ENCODE measurements at places on chromosomes 6 and 20.

DNA sequence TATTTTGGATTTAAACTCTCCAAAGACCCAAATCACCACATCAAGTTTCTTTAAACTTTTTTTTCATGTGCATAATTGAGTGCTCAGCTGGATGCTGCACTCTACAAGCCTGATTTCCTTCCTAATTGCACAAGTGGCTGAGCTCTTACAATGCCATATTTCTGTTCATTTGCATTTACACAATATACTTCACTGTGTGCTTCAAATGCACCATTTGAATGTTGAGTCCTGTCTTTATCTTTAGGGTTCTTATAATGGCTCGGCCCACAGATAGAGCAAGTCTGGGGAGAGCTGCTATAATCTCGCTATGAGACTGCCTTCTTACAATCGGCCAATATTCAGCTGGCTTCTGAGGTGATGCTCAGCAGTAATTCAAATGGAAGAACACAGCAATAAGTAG is 200.6 kb upstream of the MAP3K7 start:
- no peak for DNase-seq

GRCh38 chr6:164982389-164982788 is 327.0 kb downstream of the C6orf118 start:
- DNase-seq = no peak

- no peak for DNase-seq
Observed at GRCh38 chr6:123503619-123504018, 133.1 kb downstream of the TRDN start.

DNA sequence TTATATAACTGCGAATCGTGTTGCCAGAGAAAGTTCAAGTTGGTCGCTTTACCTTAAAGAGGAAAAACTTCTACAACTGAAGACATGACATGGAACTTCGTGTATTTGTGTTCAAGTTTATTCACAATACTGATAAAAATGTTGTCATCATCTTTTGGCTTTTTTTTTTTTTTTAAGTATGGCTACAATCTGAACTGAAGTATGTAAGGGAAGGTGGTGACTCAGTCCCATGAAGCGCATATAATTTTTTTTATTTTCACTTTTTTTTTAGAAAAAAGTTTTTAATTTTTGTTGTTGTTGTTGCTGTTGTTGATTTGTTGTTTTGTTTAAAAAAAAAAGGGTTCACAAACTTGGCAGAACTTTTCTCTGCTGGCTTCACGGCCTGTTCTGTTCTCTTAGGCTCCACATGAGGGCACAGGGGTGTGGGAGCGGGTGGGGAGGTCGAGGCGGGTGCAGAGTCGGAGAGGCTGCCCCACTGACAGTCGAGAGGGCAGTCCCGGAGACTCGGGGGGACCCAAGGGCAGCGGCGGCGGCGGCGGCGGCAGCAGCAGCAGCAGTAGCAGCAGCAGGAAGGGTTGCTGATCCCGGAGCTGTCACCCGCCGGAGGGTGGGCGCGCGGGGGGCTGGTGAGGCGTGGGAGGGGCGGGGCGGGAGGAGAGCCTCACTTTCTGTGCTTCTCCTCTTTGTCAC is 17.0 kb downstream of the TFAP2A start:
- no peak for DNase-seq

DNA sequence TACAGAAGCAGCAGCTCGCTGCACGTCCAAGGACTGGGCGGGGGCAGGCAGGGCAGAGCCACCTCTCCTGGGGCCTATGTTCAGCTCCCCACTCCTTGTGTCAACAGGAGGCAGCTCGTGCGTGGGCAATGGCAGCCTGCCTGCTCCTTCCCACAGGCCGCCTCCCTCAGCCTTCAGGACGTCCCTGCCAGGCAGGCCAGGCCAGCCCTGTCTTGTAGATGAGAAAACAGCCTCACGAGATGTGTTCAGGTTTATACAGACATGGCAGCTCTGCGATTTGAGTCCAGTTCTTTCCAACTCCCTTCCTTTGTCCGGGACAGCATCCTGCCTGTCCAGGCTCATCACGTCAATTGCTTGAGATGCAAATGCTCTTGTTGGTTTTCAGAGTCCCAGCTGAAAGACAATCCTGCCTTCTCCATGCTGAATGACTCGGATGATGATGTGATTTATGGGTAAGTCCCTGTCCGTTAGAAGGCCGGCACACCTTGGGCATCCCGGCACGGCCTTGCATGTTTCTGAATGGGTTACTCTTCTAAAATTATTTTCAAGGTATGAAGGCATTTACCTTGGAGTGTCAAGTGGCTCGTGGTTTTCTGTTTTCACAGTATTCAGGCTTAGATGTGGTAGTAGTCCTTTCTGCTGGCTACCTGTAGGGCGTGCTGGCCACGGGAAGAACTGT is 13.5 kb downstream of the DYNLT1 start:
- DNase-seq = no peak

DNA sequence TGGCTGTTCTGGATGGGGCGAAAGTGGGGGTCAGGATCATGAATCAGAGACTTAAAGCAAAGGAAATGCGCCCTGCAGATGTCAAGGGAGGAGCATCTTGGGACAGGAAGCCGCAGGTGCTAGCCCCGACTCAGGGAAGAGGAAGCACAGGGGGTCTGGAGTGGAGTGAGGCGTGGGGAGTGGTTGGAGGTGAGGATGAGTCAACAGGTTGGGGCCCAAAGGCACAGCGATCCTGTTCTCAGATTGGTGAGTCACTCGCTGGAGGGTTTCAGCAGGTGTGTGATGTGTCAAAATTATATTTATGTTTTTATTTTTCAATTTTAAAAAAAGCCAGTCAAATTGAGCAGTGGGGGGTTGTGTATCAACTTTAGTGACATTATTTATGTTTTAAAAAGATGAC is 19.0 kb downstream of the PACSIN1 start:
- DNase-seq = no peak

GRCh38 chr20:38253571-38253970 is 7.0 kb downstream of the KIAA1755 start:
- DNase-seq = no peak

- DNase-seq = peak; percentile 75
Observed at GRCh38 chr6:136226027-136226673, 24.0 kb downstream of the MTFR2 start.

DNA sequence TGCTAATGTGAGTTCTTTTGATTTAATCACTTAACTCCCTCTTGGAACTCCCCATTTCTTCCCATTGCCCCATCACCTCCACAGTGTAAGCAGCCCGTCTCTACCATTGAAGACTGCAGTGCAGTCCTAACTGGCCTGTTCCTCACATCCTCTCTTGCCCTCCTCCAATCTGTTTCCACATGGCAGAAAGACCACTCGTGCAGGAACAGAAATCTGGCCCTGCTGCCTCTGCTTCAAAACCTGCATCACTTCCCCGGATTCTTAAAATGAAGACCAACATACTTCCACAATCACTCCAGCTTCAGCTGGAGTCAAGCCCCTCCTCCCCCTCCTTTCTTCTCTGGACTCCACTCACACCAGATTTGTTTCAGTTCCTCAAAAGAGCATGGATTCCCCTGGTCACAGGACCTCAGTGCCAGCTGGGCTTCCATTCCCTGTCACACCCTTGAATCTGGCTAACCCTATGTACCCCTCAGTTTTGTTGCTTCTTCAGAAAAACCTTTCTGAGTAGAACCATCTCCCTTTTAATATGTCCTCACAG is 802.3 kb downstream of the MAFB start:
- DNase-seq = no peak

DNA sequence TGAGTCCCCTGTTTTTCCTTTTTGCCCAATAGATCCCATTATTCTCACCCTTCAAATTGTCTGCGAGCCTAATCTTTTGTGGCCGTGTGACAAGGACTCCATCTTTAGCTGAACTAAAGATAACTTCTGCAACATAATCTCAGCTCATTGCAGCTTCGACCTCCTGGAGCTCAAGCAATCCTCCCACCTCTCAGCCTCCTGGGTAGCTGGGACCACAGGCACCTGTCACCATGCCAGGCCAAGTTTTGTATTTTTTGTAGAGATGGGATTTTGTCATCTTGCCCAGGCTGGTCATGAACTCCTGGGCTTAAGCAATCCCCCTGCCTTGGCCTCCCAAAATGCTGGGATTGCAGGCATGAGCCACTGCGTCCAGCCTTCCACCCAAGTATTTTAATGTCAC is 161.0 kb downstream of the GJA1 start:
- DNase-seq = no peak

GRCh38 chr6:162056745-162057144 is 670.8 kb downstream of the PRKN start:
- DNase-seq = no peak

GRCh38 chr20:62367633-62368391 is 700 bp upstream of the LAMA5 start:
- no peak for DNase-seq

DNA sequence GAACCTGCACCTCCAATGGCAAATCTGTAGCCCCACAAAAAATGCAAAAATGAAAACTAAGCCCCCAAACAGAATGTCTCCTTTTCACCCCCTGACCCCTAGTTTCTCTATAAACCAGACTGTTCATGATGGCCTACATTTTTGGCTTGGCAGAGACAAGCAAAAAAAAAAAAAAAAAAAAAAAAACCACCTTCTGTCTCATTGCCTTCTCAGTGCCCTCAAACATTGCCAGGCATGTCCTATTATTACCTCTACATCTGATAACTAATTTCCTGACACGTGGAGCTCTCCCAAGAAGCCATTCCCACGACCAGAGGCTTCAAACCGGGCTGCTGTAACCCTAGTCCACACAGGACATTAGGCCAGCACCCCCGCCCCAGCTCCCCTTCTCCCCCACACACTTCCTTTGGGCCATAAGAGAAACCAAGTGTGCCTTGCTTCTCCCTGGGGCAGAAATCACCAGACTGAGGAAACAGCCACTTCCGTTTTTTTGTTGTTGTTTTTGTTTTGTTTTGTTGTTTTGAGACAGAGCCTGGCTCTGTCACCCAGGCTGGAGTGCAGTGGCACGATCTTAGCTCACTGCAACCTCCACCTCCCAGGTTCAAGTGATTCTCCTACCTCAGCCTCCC is 65.4 kb downstream of the GPR6 start:
- no peak for DNase-seq

- no peak for DNase-seq
Observed at GRCh38 chr6:134379076-134379475, 61.2 kb upstream of the SGK1 start.

GRCh38 chr20:37408302-37409193 is 62.6 kb downstream of the SRC start:
- no peak for DNase-seq

- no peak for DNase-seq
Observed at GRCh38 chr20:40010483-40010882, 678.6 kb downstream of the MAFB start.

DNA sequence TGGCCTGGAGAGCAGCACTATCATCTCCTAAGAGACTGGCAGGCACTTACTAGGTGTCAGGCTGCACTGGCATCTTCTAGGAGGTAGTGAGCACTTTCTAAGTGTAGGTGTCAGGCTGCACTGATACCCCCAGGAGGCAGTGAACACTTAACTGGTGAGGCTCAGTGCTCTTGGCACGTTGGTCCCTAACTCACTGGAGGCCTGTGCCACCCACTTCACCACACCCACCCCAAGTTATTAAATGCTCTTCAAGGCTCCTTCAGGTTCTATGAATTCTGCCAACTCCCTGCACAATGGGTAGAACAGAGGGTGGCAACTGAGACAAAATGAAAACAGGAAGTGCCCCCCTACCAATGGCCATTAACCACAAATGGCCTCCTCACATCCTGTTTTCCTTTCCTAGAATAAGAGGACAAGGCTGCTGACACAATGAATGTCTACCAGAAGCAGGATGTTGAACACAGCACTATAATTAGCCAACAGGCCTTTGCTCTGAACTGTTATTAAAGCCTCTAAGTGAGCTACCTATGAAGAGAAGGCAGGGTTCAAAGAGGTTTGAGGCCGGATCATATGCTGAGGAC is 29.4 kb downstream of the NCOA5 start:
- DNase-seq = no peak

DNA sequence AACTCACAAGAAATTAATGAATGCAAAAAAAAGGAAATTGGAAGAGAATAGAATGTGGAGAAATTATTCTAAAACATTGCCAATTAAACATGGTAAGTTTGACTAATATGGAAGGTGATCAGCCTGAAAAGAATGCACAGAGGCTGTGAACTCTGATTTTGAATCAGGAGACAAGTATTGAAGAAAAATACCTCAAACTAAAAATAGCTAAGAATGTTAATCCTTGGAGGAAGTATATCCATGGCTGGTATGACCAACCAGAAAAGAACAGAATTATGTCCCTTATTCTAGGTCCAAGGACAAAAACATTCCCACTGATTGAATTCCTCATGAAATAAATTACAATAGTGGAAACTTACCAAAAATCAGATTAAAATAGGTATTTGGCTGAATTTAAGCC is 7.3 kb upstream of the RIMS1 start:
- no peak for DNase-seq

DNA sequence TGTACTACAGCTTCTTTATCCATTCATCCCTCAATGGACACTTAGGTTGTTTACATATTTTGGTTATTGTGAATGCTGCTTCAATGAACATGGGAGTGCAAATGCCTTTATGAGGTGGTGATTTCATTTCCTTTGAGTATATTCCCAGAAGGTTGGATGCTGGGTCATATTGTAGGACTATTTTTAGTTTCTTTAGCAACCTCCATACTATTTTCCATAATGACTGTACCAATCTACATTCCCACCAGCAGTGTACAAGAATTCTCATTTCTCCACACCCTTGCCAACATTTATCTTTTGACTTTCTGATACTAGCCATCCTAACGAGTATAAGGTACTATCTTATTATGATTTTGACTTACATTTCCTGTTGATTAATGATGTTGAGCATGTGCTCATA is 269.0 kb downstream of the C6orf118 start:
- no peak for DNase-seq

- DNase-seq = no peak
Observed at GRCh38 chr6:64145658-64146057, 510.1 kb downstream of the PHF3 start.

DNA sequence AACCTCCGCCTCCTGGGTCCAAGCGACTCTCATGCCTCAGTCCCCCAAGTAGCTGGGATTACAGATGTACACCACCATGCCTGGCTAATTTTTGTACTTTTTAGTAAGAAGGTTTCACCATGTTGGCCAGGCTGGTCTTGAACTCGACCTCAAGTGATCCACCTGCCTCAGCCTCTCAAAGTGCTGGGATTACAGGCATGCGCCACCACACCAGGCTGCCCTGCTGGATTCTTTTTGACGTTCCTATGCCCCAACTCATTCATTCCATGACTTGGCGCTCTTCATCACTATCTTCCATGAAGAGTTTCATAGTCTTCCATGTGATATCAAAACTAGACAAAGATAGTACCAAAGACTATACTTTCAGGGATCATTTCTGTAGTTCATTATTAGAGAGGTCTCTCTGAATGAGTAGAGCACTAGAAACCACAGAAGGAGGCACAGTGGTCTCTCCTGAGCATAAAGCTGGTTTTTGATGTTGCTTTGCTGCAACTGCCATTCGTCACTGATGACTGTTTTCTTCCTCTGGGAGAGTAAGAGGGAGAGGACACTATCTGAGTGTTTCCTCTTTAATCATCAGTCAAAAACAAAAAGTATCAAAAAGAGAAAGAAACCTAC is 23.5 kb downstream of the DNAAF9 start:
- DNase-seq = no peak

- DNase-seq = no peak
Observed at GRCh38 chr6:26301638-26302037, 63.4 kb upstream of the BTN3A2 start.

- DNase-seq = no peak
Observed at GRCh38 chr6:154962753-154963152, 32.4 kb upstream of the TIAM2 start.
